Endothelial cell of umbilical vein (primary cell): ENCODE measurements at places on chromosomes 11 and 22. TPM values are rescaled to one million over a fixed set of nuclear protein-coding genes. Genes with fewer than 3 reads are reported as not detected.

GRCh38 chr22:26708256-26709009, 51.0 kb downstream of the MIAT start:
- no peak for DNase-seq

GRCh38 chr11:32312865-32313403, 122.4 kb downstream of the WT1 start:
- peak; percentile 51 for DNase-seq

GRCh38 chr11:126707498-126707897, 293.1 kb downstream of the KIRREL3 start:
- DNase-seq, result no peak

DNA sequence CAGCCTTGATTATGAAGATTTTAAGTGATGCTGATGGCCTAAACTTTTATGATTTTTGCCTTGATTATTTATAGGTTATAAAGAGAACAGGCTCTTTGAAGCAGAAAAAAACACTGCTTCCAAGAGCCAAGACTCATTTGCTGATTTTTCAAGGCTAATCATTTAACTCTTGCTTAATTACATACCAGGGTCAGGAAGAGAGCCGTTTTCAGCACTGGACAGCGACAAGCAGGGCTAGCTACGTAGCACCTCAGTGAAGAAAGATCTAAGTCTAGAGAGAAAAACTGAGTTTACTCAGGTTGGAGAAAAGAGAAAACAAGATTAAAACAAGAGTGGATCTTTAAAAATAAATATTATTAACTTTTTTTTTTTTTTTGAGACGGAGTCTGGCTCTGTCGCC, 615.4 kb upstream of the B3GAT1 start:
- DNase-seq, result peak; percentile 38

UBQLN3 gene
- not detected in 2 replicates for polyA plus RNA-seq

OMP gene
- 0.30 TPM in 1 of 2 replicates, not detected in the other for polyA plus RNA-seq
